ENCODE measurements at places on chromosomes 2 and 18.

GRCh38 chr2:8855010-8855409 is 17.6 kb upstream of the KIDINS220 start:
- no peak for DNase-seq

DNA sequence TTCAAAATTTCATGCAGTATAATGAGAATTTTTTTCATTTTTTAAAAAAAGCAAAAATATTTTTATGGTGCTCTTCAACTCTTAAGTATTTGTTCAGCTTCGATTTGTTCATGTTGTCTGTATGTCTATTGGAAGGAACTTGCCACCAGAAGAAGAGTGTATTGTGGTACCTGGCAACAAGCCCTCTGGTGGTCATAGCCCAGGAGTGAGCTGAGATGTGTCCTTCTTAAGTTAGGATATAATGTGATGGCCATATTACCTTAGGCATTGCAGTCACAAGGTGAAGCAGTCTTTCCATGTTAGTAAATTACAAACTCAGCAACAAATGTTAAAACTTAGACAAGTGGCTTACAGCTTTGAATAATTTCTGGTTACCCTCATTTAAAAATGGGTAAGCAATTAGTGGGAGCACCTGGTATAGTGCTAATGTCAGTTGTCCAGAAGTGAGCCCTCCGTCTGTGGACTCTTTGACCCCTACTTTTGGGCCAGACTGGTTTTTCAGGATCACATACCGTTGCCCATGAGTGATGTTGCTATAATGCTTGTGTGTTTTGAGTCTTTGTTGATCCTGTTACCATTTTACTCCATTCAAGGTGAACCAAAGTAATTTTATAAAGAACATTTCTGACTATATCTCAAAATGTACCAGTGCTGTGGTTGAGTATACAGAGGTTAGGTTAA is 57.4 kb downstream of the MYO1B start:
- DNase-seq: peak; percentile 30

GRCh38 chr2:159078443-159078842 is 110.0 kb downstream of the TANC1 start:
- no peak for DNase-seq

GRCh38 chr2:142104134-142104758 is 26.6 kb downstream of the LRP1B start:
- no peak for DNase-seq

GRCh38 chr18:75264926-75265597 is 54.5 kb downstream of the TSHZ1 start:
- no peak for DNase-seq

DNA sequence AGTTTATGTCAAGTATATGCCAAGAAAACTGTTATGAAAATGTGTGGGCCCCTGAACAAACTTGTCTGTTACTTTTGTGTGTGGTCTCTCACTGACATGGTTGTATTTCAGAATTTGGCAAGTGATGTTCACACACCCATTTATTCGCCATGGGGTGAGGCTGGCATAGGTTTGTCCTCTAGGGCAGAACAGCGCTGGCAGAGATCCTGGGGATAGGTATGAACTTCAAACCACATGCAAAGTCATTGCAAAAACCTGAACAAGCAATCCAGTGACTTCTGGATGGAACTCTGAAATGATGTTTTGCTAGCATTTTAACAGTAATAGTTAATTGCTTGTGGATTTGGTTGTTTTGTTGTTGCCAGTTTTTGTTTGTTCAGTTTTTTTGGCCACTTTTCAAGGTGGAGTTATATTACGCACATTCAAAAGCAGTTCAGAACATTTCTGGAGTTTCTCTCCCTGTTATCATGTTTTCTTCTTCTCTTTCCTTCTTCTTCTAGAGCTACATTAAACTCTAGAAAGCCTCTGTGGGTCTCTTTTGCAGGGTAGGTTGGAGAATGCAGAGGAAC is 78.5 kb downstream of the MDH1 start:
- no peak for DNase-seq

GRCh38 chr18:7025194-7025593 is 92.4 kb downstream of the LAMA1 start:
- no peak for DNase-seq

- no peak for DNase-seq
Measured at GRCh38 chr2:105990624-105991023, 203.5 kb downstream of the UXS1 start.

DNA sequence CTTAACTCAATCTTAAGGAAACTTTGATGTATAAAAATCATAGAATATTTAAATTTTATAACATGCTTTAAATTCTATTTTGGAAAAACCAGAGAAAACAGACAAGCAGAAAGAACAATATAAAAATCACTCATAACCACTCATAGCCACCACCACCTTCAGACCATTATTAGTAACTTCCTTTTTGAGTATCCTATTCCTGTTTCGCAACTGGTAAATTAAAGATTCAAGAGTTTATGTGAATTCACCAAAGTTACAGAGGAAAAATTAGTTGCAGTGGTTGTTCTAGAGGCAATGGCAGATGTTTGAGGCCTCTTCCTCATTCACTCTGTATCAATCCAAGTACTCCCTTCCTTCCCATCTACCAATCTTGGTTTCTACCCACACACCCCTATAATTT is 49.3 kb upstream of the PROKR1 start:
- no peak for DNase-seq

DNA sequence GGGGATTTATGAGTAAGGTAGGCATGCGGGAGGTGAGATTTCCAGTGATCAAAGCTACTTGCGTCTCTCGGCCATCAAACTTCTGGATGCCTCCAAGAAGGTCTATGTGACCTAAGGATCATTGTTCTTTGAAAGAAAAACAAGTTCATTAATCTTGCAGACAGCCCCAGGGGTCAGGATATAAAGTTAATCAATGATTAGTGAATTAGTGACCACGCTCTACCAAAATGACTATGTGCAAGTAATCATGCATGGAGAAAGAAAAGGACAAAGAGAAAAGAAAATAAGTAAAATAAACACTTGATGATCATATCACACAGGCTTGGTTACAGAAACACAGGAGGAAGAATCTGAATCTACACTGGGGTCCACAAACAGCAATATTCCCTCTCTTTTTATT is 42.5 kb upstream of the BCL11A start:
- DNase-seq: no peak

- no peak for DNase-seq
Measured at GRCh38 chr2:139885921-139886498, 1105.8 kb upstream of the NXPH2 start.

DNA sequence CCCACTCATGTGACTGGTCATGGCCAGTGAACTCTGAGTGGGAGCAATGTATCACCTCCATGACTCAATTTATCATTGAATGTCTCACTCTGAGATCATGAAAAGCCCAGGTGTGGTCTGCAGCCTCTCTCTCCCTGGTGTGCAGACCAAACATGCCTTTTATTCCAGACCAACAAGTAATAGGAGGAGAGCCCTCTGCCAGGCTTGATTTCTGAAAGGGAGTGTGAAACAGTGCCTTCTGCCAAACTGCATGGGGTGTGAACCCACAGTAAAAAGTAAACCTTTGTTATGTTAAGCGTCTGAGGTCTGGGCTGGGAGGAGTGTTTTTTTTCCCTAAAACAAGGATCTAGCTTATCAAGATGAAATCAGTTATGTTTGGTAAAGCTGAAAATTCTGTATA is 601.2 kb downstream of the ADCYAP1 start:
- DNase-seq: peak; percentile 31

DNA sequence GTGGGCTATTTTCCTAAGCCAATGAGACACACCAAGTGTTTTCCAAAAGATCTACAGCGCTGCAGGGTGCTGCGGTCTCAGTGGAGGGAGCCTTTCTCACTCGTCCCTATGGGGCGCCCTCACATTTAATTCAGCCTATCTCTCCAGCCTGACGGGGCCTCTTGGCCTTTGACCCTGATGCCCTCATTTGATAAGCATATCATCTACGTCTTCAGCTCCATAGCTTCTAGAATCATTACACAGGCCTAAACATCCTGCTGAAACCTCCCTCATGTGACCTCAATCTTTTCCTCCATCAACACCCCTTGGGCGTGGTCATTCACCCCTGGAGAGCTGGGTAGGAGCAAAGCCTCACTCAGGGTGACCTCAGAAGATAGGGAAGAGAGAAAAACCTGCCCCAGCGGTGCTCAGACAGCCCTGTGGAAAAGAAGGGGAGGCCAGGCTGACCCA is 57.4 kb downstream of the CYP26B1 start:
- DNase-seq: no peak

- DNase-seq: no peak
Measured at GRCh38 chr2:86793752-86794151, 3.0 kb upstream of the CD8A start.

- DNase-seq: no peak
Measured at GRCh38 chr2:190267302-190267701, 52.3 kb downstream of the HIBCH start.

DNA sequence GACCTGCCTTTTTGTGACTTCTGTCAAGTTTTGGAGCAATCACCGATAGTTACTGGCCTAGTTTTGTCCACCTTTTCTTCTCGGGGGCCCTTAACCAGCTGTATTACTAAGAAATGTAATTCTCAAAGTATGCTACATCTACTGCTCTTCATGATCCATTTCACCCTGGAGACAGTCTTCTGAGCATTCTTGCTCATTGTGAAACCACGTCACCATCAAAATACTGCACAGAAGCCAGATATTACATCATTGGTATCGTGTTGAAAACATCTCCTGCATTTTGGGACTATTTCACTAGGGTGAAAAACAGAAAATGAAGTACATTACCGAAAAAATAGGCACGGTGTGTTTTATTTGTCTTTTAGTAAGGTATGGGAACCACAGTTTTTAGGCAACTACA is 11.7 kb downstream of the LYPD6B start:
- DNase-seq: no peak

DNA sequence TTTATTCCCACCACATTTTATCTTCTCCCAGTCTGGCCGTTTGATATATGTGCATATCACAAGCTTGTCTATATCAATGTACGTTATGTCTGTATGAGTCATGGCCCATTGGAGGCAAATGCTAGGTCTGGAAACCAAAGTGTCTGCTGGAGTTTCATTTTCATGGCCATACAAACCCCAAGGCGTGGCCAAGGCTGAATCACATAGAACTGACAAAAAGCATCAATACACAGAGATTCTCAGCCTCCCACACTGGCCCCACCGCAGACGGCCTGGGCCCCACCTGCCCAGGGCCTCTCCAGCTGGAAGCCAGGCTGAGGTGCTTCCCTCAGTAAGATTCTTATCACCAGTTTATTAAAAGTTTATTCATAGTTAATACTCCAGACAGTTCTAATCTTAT is 40.5 kb upstream of the SALL3 start:
- no peak for DNase-seq

DNA sequence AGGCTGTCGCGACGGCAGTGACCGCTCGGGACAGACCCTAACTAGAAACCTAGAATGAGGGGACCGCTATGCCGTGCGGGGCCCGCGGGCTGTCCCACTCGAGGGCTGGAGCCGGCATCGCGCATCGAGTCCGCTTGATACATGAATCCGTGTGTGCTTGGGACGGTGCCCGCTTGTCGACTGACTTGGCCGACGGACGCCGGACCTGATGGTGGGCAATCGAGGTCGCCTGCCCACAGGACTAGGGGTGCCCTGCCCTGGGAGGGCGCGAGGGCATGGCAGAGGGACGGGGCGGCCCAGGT is 749 bp upstream of the PTMA start:
- DNase-seq: no peak

DNA sequence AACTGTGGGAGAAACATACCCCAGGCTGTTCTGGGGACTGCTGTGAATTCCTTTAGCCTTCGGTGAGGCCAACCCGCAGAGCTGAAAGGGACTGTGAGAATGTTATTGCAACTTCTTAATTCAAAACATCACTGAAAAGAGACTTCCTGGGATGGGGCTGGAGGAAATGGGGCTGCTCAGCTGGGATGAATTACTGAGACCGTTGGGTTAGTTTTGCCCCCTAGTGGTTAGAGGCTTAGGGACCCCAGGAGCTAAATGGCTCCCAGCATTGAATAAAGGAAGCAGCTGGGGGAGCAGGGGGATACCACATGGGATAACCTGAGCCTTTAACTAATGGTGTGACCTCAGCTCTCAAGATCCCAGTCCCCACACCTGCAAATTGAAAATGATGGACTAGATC is 941.1 kb upstream of the FANCL start:
- peak; percentile 48 for DNase-seq

DNA sequence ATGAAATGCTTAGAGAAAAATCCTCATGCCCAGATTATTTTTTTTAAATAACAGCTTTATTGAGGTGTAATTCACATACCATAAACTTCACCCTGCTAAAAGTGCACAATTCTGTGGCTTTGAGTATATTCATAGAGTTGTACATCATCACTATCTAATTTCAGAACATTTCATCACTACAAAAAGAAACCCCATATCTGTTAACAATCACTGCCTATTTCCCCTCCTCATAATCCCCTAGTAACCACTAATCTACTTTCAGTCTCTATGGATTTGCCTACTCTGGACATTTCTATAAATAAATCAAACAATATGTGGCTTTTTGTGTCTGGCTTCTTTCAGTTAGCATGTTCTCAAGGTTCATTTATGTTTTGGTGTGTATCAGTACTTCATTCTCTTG is 51.4 kb downstream of the OSBPL1A start:
- DNase-seq: no peak

- no peak for DNase-seq
Measured at GRCh38 chr2:79275197-79275596, 115.6 kb upstream of the REG3A start.

- DNase-seq: no peak
Measured at GRCh38 chr2:240343548-240343947, 91.9 kb upstream of the GPC1 start.

- peak; percentile 21 for DNase-seq
Measured at GRCh38 chr2:148209603-148210002, 188.7 kb downstream of the MBD5 start.

DNA sequence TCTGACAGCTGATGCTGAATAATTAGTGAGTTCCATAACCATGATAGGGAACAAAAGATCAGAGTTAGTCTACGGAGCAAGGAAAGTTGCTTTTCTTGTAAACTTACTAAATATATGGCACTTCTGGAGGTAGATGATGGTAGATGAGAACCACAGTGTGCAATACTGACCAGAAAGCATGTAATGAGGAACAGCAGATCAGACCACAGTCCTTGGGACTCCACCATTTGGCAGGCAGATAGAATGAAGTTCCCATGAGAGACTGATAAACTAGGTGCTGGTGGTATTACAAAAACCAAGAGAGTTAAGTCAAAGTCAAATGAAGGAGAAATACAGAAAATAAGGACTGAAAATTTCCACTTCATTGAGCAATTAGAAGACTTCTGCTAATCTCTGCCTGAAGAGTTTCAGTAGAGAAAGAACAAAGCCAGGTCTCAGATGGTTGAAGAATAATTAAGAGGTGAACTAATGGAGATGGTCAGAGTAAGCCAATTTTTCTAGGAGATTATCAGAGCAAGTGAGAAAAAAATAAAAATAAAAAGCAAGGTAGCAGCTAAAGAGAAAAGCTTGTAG is 10.4 kb downstream of the CERKL start:
- no peak for DNase-seq

GRCh38 chr2:143195511-143195910 is 66.3 kb downstream of the ARHGAP15 start:
- no peak for DNase-seq

DNA sequence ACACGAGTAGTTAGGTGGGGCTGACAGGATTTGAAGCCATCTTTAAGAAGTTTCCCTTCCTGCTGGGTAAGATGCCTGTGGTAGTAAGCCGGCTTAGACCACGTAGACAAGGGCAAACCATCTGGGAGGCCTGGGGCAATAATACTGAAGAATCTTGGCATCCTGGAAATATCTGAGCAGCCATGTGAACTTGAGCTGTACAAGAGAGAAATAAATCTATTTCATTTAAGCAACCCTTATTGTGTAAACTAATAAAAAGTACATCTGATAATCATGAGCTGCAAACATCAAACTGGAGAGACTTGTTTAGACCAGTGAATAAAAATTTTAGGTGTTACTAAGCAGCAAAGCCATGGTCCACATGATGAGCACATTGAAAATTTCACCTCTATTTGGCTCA is 11.4 kb upstream of the CETN1 start:
- DNase-seq: no peak

GRCh38 chr2:241931976-241932898 is 62.7 kb downstream of the RTP5 start:
- no peak for DNase-seq
